ENCODE measurements at places on chromosomes 5 and 9.

DNA sequence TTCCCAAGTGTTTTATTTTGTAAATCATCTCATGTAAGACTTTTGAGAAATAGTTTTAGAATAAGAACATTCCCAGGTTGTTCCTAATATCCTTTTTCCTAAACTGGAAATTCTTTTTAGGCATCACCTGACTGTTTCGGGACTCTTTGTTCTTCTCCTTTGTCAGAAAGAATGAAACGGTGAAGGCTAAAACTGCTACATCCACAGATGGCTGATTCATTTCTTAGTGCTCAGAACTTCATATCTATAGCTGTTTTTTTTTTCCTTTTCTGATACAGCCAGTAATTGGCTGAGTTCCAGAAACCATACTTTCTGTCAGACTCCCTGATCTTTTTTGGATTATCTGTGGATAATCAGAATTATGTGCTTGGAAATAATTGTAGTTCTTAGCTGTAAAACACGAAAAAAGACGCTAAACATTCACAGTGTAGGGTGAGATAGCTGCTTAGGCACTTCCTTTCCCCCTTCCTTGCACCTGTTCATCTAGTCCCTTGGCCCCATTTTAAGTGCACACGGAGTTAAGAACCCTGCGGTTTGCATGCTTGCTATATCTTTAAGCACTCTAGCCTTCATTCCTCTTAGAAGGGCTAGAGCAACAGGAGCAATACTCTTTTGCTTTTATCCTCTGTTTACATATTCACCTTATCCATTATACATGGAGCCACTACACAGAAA is 283.9 kb downstream of the PJA2 start:
- no peak for DNase-seq

DNA sequence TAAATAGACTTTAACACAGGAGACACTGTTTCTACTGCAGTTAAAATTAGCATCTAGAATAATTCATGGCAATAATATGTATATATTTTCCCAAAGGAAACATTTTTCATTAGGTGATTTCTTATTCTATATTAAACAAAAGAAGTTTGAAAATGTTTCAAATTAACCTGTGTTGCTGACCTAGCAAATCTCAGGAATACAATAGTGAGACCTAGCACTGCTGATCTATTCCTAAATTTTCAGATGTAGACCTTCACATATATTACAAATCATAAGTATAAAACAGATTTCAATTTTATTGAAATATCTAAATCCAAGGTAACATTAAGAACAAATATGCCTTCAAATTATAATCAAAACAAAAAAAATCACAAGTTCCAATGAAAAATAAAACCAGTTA is 15.1 kb downstream of the LMBRD2 start:
- DNase-seq: no peak

DNA sequence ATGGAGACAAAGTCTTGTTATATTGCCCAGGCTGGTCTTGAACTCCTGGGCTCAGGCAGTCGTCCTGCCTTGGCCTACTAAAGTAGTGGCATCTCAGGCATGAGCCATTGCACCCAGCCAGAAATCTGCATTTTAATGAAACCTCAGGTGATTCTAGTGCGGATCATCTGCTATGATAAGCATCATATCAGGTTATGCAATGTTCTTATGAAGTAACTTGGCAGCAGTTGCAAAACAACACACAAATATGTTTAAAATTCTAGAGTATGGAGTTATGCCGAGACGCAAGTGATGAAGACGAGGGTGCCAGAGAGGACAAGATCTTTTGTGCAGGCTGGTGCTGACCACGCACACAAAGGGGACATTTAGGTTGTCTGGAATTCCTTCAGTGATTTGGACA is 153.2 kb upstream of the MEF2C start:
- DNase-seq: no peak

DNA sequence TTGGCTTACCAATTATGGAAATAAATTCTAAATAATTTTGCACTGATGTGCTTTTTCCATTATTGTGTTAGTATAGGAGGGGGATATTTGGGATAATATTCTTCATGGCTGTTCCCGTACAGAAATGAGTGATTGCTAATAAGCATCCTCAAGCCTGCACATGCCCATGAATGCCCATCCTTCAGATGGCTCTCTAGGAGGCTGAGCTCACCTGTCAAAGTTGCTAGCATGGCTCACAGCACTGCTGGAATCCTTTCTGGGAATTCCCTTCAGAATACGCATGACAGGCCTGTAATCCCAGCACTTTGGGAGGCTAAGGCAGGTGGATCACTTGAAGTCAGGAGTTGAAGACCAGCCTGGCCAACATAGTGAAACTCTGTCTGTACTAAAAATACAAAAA is 124.1 kb downstream of the NXNL2 start:
- DNase-seq: no peak

- no peak for DNase-seq
These were observed 88.9 kb upstream of the TYRP1 start for GRCh38 chr9:12604164-12604821.

DNA sequence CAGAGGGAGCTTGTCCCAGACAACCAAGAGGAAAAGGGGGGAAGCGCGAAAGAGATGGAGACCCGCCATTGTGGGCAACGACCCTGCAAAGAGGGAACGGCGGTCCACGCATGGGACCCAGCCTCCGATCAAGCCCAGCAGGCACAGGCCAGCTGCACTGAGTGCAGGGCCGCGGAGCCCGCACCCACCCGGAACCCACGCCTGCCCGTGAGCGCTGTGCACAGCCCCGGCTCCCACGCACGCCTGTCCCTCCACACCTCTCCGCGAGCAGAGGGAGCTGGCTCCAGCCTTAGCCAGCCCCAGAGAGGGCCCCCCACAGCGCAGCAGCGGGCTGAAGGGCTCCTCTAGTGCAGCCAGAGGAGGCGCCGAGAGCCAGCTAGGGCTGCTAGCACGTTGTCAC is 416.5 kb downstream of the DMRTA1 start:
- no peak for DNase-seq

- DNase-seq: peak; percentile 42
These were observed 50.6 kb downstream of the MELK start for GRCh38 chr9:36623280-36623679.

DNA sequence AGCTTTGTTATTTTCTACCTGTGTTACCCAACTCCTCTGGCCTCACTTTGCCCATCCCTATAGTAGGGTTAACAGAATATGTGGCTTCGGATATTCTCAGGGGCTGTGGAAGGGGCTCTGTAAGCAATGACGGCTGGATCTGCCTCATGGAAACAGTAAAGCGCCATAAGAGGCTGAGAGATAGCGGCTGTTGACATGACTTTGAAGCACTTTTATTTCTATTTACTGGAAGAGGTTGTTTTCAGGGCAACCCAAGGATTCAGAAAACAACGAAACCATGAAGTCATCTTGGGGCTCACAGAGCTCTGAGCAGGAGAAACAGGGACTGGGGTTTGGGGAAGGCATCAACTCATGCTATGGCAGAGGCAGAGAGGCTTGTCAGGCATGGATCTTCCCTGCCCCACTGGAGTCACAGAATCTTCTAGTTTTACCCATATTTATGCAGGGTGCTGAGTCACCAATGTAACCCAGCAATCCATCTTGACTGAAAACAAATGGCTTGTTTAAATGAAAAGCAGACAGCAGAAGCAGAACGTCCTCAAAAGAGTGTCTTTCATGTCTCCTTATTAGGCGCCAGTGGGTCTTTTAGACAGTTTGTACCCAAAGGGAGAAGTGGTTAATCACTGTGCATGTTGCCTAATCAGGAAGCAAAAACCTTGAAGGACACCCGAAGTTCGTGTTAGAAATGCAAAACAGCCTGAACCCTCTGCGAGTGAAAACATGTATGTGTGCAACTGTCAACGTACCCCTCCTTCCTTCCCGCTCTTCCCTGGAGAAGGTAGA is 113.0 kb downstream of the COL23A1 start:
- DNase-seq: peak; percentile 37

DNA sequence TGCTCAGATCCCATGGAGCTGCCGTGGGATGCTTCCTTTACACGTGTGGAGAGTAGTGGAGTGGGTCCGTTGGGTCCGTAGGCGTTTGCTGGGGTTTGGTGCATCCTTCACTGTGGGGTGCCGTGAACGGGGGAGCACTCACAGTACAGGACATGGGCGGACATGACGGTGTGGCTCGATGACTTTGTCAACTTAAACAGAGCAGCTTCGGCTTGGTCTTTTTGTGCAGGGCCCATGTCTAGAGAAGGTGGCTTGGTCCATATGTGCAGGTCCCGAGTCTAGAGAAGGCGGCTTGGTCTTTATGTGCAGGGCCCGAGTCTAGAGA is 26.4 kb upstream of the EXOC3 start:
- DNase-seq: no peak

DNA sequence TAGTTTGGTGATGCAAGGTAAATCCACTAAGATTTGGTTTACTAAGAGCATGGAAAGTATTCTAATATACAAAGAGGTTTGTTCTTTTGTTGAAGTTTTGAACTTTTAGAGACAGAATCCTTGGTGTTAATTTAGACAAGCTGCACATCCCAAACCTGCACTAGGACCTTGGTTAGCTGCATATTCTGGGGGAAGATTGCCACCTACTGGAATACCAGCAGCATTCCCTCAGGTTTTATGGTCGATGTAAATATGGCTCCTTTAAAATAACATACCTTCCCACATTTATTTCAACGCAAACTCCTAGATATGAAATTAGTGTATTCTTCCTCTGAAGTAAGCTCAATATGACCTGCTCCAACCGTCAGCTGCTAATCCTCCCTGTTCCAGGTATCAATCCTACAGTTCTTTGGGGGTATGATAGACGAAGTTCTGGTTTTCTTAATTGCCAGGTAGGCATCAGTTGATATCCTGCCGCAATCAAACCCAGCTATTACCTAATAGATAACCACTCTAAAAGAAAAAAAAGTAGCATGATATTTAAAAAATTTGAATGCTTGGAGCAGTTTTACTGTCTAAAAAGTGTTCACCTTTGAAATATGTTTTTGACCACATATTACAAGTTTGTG is 624.1 kb downstream of the ISL1 start:
- no peak for DNase-seq

DNA sequence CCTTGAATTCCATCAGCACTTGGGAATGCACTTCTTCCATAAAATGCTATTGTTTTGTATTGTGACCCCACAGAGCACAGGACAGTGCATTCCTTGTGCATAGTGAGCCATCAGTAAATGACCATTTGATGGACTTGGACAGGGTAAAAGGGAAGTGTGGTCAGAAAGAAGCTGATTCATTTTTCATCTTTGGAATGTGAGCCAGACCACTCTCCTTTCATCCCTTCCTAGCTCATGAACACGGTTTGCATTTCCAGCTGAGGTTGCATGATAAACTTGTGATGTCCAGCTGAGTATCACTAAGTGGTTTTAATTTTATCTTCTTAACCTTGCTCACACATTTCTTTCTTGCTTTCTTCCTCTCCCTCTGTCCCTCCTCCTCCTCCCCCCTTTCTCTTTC is 101.3 kb downstream of the NUDT12 start:
- DNase-seq: peak; percentile 6

- DNase-seq: no peak
These were observed 260.7 kb downstream of the NR3C1 start for GRCh38 chr5:143142596-143143435.

GRCh38 chr5:57626703-57627102 is 144.1 kb upstream of the ACTBL2 start:
- DNase-seq: peak; percentile 46

DNA sequence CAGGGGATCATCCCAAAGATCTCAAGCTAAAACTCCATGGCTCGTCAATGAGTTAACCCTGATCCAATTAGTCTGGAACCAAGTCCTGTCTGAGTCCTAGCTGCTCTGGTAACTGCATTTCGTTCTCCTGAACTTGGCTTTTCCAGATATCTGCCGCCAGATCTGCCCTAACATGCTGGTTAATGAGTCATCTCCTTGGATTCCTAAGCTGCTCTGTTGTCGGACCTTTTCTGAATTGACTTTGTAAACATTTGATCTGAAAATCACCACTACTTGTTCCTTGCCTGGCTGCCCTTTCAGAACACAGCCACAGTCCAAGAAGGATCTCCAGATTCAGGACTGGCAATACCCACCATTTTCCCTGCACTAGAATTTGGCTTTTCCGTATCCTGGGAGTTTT is 473.0 kb downstream of the ZSWIM6 start:
- peak; percentile 27 for DNase-seq

GRCh38 chr9:26175264-26175663 is 497.0 kb upstream of the TUSC1 start:
- DNase-seq: peak; percentile 67

DNA sequence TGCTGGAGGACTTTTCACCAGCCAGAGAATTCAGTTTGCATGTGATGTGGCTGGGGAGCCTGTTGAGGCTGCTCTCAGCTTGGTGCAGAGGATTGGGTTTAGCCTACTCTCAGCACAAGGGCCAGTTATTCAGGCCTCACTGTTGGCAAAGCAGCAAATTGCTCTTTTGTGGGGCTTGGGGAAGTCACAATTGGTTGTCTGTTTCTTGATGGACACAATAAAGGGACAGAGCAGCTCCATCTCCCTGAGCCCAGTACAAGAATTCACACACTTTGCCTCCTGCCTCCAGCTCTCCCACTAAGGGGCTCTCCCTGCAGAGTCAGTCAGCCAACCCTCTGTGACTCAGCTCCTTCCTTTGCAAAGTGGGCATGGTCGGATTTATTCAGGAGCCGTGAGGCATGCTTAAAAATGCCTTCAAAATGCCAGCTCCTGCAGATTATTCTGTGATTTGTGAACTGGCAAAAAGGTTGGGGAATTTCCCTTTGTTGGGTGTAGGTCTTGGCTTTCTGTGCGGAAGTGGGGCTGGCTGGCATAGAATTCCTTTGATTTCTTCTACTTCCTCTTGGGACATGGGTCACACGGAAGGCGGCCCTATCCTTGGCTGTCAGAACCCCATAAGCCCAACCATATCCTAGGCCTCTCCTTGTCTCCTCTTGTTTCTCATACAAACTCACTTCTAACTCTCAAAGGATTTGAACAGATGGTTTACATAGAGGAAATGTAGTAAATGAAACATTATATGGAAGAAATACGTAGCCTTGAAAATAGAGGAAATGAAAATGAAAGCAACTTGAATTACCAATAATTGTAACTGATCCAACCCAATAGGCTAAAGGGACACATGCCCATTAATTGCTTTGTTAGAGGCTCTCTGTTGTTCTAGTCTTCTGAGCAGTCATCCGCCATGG is 118.7 kb upstream of the CD180 start:
- DNase-seq: peak; percentile 91

DNA sequence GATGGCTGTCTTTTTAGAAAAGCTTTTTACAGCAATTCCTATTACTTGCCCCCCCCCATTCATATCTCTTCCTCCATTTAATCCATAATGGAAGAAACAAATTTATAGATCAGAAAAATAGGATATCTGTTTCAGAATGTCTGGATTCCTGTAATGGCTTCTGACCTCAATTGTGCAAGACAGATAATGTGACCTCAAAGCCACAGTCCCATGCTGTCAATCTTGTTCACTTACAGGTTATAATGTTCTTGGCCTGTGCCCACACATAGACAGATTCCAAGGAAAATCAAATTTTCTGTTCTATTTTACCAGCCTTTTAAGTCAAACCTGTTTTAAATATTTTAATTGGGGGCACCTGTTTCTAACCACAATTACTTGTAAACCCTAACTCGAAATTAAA is 143.4 kb downstream of the ENTREP1 start:
- no peak for DNase-seq

- peak; percentile 99 for DNase-seq
These were observed 129.9 kb downstream of the RXRA start for GRCh38 chr9:134455934-134456755.

GRCh38 chr5:123756318-123756665 is 244.3 kb downstream of the CSNK1G3 start:
- no peak for DNase-seq

GRCh38 chr9:71675105-71675856 is 93.0 kb downstream of the CEMIP2 start:
- DNase-seq: no peak

- no peak for DNase-seq
These were observed 1.1 kb downstream of the FAXDC2 start for GRCh38 chr5:154849264-154849785.

- peak; percentile 71 for DNase-seq
These were observed 9.9 kb downstream of the LEAP2 start for GRCh38 chr5:132883261-132883834.

- DNase-seq: no peak
These were observed 625.5 kb downstream of the CHSY3 start for GRCh38 chr5:130529511-130530485.

All from fibroblast of gingiva (primary cell).